T-helper 1 cell (primary cell): ENCODE measurements at places on chromosomes 12 and 14.

- DNase-seq, result no peak
Observed at GRCh38 chr12:122979908-122980182, 636 bp upstream of the ARL6IP4 start.

GRCh38 chr12:131434208-131435125, 276.4 kb upstream of the SFSWAP start:
- DNase-seq, result no peak

DNA sequence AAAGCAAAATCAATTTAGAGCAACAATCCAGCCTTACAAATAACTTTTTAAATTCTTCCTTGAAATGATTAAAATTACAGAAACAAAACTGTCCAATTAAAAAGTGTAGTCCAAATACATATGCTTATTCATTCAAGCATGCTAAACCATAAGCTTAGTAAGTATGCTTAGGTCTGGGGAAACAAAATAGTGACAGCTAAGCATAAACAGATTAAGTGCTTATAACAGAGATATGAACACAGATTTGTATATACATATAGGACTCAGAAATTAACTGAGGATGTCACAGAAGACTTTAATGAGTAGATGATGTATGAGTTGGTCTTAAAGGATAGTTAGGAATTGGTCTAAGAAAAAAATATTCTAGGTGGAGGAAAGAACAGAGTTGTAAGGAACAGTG, 41.8 kb downstream of the SCAF11 start:
- no peak for DNase-seq

- DNase-seq, result no peak
Observed at GRCh38 chr14:32186248-32186647, 15.6 kb upstream of the RNU6-7 start.

GRCh38 chr12:43291516-43291915, 260.5 kb downstream of the ADAMTS20 start:
- DNase-seq, result no peak
